ENCODE measurements at places on chromosomes 2 and 18.

DNA sequence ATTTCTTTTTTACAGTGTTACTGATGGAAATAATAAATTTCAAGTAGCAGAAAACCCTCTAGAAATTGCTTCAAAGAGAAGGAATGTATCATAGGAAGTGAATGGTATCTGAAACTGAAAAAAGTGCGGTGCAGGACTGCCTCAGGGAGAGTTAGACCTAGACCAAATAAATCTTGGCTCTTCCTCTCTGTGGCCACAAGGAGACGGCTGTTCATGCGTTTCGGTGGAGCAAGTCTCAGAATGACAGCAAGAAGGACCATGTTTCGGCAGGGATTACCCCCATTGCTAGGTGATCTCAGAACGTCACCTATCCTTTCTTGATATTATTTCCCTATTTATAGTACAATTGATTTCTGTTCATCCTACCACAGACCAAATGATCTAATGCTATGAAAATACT, 522.3 kb downstream of the SOX11 start:
- no peak for DNase-seq

GRCh38 chr2:101038455-101039255, 36.6 kb downstream of the RPL31 start:
- DNase-seq, result no peak

- DNase-seq, result no peak
Observed at GRCh38 chr2:167475791-167476190, 587.5 kb downstream of the XIRP2 start.

GRCh38 chr2:121203591-121204249, 81.3 kb downstream of the TFCP2L1 start:
- DNase-seq, result no peak

DNA sequence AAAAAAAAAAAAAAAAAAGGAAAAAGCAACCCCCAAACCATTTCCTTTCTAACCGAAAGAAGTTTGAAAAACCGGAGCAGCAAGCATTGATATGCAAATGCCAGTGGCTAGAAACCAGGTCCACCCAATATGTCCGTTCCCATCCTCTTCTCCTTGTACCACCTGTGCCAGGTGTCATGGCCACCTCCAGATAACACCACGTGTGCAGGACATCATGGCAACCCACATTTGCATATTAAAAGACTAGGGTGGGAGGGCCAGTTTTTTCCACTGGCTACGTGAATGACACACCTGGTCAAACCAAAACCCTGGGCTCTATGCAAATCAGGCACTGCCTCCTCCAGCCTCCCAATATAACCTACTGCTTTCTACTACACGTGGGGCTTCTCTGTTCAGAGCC, 303.3 kb upstream of the GULP1 start:
- no peak for DNase-seq

DNA sequence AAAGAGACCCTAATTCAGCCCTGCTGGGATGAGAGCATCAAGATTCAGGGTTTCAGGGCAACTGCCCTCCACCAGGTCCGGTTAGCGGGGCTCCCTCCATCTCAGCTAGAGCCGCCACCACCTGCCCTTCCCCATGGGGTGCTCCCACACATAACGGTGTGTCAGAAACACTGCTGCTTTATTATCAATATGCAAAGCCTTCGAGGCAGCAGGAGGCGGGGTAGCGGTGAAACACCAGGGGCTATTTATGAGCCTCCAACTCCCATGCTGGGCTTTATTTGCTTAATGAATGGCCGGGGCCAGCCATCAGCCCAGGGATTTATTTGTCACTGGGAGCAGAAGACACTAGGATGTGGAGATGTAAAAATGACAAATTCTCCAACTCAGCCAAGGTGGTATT, 109.8 kb downstream of the GALNT14 start:
- no peak for DNase-seq

DNA sequence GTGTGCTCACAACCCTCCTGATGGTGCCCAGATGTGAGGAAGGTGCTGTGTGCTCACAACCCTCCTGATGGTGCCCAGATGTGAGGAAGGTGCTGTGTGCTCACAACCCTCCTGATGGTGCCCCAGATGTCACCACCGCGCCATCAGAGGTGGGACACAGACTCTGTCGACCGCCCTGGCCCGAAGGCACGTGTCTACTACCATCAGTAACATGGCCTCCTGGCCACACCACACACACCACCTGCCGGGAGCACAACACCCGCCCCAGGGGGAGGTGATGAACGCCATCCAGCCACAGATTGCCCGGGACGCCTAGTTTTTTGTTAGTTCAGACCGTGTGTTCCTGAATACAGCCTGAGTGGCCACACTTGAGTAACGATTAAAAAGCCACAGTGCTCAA, 24.5 kb downstream of the HDAC4 start:
- no peak for DNase-seq

DNA sequence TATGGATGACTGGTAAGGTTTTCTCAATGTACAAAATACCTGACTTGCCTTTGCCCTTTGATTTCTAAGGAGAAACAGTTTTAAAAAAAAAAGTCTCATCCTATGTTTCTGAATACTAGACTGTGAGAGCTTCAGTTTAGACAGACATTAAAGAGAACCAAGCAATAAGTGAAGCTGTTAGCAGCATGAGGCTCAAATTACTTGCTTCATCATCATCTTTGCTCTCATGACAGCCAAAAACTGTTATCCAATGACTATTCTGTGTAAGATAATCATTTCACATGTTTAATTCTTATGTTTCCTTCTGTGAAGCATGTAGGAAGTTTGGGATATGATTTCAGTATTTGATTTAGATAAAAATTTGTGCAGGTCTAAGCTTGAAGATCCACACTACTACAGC, 129.2 kb downstream of the COMMD1 start:
- no peak for DNase-seq

- DNase-seq, result no peak
Observed at GRCh38 chr2:59892398-59892797, 661.1 kb downstream of the BCL11A start.

DNA sequence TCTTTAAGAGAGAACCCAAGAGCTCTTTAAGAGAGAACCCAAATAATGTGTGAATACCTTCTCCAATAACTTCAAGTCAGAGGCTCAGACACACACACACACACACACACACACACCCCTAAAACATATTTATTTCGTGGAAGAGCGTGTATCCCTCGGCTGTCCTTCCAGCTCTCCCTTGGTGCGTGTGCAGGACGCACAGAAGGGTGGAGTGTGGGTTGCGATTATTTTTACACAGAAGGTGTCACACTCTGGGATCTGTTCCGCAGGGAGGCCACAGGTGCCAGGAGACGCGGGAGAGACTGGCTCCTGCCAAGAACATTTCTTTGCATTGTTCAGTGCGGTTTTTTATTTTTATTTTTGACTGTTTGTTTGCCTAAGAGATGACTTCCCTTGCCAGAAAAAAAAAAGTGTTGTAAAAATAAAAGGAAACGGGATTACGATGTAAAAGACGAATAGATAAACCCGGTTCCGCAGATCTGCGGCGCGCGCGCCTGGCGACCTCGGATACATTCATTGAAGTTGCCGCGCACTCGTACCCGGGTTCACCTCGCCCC, 47.3 kb upstream of the ATP6V1B1 start:
- no peak for DNase-seq

DNA sequence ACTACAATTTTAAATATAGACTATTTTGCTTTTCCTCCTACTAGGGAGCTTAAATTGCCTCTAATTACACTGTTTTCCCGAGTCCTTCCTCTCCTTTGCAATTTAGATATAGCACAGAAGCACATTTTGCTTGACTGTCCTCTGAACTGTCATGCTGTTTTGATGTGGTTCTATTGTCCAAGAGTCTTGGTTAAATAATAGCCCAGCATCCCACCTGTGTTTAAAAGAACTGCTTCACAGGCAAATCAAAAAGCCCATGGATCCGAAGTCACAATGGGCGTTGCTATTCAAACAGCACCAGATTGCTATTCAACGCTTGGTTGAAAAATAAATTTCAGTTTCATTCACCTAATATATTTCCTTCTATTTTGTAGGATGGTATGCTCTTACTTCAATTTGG, 22.3 kb upstream of the ACTR3 start:
- DNase-seq, result no peak

DNA sequence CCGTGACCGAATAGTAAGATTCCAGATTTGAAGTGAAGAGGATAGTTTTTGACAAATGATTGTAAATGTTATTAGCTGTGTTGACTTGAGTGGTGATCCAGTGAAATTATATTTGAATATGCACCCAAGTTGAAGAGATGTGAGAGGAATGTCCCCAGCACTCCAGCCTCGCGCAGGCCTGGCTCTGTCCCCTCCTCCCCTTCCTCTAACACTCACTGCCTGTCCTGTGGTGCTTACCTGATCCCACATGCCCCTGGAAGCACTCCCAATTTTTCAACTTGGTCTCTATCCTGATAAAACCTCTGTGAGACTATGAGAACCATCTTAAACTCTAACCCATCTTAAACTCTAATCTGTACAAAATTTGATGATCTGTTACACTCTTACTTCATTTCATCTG, 154.7 kb upstream of the LRP1B start:
- DNase-seq, result no peak

- no peak for DNase-seq
Observed at GRCh38 chr2:197573608-197574007, 57.7 kb downstream of the MOB4 start.

GRCh38 chr2:187462839-187463238, 14.8 kb upstream of the CALCRL start:
- no peak for DNase-seq

- DNase-seq, result no peak
Observed at GRCh38 chr2:190701586-190701985, 52.7 kb downstream of the NAB1 start.

GRCh38 chr2:167869200-167869599, 378.2 kb downstream of the STK39 start:
- DNase-seq, result no peak

- DNase-seq, result no peak
Observed at GRCh38 chr18:3879836-3880120, 429.8 kb downstream of the TGIF1 start.

DNA sequence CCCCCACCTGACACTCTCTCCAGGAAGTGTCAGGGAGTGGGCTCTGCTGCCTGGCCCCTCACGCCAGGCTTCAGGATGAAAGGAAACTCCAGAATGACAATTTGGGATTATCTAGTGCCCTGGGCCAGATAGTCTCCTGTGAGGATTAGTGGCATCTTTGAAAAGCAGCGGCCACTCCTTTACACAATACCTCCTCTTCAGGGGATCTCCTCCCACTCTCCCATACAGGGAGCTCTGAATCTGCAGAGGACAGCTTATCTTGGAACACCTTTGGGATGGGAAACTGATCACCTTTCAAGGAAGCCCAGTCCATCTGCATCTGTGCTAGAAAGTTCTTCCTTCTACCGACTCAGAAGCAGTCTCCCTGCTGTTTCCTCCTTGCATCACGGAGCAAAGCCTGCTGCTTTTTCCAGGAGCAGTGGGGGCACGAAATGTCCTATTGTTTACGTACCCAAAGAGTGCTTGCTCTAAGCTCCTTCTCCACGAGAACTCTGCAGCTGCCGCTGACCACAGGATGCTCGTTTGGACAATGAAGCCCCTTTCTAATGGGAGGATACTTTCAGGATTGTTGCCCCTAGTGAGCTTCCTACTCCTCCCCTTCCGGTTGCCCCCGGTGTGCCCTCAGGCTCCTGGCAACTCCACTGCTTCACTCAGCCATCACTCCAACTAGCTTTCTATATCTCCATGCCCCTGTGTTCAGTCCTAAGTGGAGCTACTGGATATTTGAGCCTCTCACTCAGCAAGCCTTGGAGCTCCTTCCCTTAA, 31.5 kb downstream of the SIX3 start:
- DNase-seq, result no peak

GRCh38 chr2:215071676-215072075, 66.8 kb downstream of the ABCA12 start:
- DNase-seq, result no peak

GRCh38 chr2:114056294-114057143, 166.6 kb downstream of the ACTR3 start:
- no peak for DNase-seq

GRCh38 chr18:34659579-34660517, 50.2 kb upstream of the DTNA start:
- no peak for DNase-seq

DNA sequence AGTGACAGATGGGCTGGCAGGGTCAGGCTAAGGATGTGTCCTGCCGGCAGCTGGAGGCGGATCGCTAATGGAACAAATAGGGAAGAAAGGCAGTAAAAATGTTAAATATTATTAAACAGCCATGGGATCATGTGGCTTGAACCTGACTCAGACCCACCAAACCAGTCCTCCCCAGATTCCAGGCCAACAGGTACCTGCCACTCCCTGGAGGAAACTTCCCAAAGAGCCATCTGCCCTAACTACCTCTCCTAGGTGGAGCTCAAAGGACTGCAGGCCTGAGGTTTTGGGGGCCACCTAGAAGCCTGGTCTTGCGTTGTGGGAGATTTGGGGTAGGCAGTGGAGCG, 34.3 kb downstream of the CIB4 start:
- no peak for DNase-seq

DNA sequence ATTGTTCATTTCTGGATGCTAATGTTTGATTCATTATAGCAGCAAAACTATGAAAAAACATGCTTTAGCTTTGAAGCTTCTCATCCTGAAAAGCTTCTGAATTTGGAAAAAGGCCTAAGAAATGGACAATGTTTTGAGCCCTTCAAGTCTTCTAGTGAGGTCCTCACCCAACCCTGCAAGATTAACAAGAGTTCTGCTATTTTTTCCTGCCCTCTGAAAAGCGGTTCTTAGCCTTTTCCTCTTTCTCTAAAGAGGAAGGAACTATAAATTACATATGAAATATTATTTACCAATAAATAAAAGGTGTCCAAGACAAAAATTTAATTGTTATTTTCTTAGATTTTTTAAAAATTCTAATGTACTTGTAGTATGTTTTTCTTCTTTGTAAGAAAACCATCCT, 19.9 kb upstream of the CDH19 start:
- no peak for DNase-seq

- DNase-seq, result no peak
Observed at GRCh38 chr2:73032702-73033097, 38.8 kb downstream of the SFXN5 start.

- DNase-seq, result no peak
Observed at GRCh38 chr2:188976545-188977268, 2.5 kb downstream of the COL3A1 start.

- DNase-seq, result no peak
Observed at GRCh38 chr18:52341608-52342381, 1.8 kb downstream of the DCC start.

- no peak for DNase-seq
Observed at GRCh38 chr2:105849431-105850179, 104.9 kb downstream of the NCK2 start.

GRCh38 chr2:216991563-216991962, 131.7 kb upstream of the TNP1 start:
- no peak for DNase-seq

DNA sequence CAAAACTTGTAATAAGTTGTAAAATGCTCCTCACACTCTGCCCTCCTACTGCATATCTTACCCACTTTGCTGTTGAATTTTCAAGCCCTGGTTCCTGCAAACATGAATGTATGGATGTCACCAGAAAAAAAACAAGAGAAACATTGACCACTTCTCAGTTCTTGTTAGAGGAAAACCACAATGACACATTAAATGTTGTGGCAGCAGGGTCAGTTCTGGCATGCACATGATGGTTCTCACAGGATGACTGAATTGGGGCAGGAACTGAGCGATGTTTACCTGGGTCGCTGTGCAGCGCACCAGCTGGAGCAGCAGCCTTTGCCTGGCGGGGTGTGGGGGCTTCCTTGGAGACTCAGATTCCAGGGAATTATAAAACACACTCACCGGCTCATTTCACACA, 14.0 kb upstream of the PRKCE start:
- no peak for DNase-seq

GRCh38 chr2:127619877-127620705, 25.9 kb upstream of the GPR17 start:
- no peak for DNase-seq

- DNase-seq, result no peak
Observed at GRCh38 chr2:101267671-101268656, 15.3 kb downstream of the CNOT11 start.
